Activated T-cell treated with anti-CD3 and anti-CD28 coated beads for 4 hours (primary cell): ENCODE measurements at places on chromosomes 11 and 22.

DNA sequence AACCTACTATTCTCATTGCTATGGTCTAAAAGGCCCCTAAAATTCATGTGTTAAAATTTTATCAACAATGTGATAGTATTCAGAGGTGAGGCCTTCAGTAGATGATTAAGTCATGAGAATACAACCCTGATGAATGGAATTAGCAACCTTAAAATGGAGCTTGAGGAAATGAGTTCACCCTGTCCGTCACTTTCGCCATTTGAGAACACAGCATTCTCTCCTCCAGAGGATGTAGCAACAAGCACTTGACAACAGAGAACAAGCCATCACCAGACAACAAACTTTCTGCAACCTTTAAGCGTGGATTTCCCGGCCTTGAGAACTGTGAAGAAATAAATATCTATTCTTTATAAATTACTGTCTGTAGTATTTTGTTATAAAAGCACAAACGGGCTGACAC, 197.0 kb downstream of the SBF2 start:
- no peak for DNase-seq

- no peak for DNase-seq
Observed at GRCh38 chr11:11871991-11872401, 30.2 kb downstream of the USP47 start.

DNA sequence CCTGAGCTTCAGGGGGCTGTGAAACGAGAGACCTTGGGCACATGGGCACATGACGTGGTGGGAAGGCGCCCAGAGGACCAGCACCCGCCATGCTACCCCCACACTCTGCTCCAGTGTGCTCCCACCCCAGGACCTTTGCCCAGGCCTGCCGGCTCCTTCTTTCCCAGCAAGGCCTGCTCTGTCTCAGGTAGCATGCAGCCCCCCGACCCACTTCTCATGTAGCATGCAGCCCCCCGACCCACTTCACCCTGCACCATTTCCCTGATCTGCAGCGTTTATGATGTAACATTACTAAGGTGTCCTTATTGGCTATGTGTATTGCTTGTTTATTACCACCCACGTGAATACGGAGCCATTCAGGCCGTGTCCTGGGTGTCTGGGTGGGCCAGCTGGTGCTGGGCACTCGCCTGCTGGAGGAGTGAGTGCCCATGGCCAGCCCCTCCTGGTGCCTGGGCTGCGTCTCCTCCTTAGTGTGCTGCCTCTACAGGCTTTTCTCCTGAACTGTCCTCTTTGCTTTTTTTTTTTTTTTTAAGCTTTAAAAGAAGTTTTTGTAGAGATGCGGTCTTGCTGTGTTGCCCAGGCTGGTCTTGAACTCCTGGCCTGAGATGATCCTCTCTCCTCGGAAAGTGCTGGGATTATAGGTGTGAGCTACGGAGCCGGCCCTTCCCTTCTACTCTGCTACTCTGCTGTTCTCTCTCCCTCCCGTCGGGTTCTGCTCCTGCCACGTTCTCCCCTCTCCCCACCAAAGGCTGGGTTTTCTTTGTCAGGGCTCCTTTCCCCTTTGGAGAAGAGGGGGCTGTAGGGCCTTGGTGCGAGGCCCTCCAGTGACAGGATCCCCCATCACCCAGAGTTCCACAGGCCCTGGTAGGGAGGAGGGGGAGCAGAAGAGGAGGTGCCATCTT, 29.4 kb downstream of the LRP5 start:
- no peak for DNase-seq

GRCh38 chr11:112162761-112163546, 940 bp downstream of the IL18 start:
- no peak for DNase-seq

DNA sequence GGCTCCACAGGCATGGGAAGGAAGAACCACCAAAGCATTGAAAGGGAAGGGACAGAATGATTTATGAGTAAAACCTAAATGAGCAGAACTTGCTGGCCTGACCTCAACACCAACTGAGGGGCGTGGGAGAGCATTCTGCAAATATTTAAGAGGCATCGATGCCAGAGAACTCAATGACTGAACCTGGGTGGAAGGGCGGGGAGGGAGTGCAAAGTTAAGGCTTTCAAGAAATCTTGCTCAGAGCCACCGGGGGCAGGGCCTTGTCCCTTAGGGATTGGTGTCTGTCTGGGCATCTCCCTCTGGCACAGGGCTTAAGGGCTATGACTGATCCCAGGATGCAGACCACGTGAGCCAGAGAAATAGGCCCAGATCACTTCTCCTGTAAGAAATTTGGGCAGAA, 137.1 kb downstream of the ADAMTS15 start:
- no peak for DNase-seq

DNA sequence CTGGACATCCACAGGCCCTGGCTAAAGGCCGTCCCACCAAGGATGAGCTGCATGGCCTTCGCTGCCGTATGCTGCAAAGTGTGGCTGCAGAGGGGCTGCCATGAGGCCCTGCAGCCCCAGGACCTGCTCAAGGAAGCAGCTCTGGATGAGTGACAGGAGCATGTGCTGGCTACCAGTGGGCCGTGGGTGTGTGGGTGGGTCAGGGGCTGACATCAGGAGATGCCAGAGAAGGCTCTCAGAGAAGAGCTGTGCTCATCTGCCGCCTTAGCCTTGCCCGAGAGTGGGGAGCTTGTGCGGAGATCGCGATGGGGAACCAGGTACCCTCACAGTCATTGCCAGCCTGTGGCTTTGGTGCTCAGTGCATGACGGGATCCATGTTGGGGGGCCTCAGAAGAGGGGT, 41.3 kb downstream of the SCUBE1 start:
- DNase-seq = no peak

DNA sequence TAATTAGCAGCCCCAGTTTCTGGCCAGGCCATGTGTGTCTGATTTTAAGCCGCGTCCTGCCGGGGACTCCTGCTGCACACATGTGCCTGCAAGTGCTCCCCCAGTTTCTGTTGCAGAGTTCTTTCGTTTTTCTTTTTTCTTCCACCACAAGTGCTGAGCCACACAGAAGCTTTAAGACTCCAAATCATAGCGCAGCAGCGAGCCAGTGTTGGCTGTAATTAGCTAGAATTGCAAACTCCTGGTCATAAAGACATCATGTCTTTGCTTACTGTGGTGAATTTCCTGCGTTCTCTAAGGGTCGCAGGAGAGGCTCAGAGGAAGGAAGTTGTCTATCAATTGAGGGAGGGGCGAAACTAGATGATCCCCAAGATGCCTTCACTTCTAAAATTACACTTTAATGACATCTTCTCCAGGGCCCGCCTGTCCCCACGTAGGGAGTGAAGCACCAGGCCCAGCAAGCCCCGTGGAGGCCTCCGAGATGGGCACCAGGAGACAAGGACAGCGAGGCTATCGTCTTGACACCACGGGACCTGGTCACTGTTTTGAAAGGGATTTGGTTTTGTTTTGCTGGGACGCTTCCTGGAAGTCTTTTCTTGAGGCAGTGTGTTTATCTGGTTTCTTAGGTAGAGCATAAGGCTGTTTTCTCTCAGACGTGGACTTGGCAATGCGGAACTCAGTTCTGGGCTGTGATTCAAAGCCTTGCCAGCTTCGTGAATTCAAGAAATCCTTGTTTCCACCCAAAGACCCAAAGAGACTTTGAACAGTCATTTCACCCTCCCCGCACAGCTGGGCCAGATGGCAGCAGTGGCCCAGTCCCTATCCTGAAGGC, 71.8 kb downstream of the UBASH3B start:
- DNase-seq = no peak
